Hematopoietic multipotent progenitor cell treated with erythropoietin and hydrocortisone succinate and interleukin-3 and kit ligand, for 8 days (in vitro differentiated cells): ENCODE measurements at places on chromosomes 3 and 15.

DNA sequence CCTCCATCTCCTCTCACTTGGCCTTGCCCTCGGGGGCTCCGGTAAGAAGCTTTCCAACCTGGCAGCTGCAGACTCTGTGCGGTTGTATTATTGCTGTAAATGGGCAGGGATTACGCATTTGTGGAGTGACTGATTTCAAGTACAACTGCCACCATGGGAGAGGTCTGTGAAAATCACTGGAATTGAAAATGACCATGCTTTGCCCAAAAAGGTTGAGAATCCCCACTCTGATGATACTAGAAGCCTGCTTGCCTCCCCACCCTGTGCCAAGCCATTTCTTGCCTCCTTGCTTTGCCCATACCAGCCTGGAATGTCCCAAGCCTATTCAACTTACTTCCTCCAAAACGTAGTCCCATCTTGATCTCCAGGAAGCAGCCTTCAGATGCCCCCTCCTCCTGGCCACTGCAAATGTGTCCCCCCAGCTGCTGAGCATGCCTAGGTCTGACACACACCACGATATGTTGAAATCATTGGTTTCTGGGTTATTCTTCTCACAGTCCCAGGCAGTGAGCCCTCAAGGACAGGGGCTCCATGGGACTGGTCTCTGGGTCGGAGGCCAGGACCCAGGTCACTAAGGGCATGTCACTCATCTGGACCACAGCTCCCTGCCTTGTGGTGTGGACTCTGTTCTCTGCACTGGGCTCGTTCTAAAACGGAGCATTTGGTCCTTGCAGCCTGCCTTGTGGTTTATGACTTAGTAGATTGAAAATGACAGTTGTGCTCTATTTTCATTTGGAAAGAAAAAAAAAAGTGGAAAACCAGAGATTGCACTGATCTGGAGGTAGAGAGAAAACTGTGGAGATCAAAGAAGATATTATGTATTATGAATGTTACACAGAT lies 42.9 kb downstream of the SMAD3 start:
- no peak for DNase-seq

DNA sequence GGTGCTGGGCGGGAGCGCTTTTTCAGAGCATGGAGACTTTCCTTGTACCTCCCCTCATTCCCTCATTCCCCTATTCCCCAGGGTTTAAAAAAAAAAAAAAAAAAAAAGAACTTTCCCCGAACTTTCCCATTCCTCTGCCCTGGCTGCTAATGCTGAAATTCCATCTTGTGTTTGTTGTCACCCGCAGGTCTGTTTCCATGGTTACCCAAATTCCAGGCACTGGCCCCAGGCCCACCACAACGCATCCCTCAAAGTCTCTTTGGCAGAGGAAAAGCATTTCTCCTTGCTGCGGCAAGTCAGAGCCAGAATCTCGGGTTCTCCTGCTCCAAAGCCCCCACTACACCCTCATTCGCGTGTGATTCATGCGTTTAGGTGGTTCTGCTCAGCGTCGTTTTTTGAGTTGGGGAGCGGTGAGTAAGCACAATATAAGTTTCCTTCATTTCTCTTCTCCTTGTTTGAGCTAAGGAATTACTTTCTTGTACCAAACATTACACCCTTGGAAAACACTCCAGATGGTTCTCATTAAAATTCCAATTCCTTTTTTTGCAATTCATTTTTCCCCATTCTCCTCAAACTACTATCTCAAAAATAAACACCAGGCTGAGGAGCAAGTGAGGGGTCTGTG lies 21.6 kb downstream of the ANAPC13 start:
- no peak for DNase-seq

DNA sequence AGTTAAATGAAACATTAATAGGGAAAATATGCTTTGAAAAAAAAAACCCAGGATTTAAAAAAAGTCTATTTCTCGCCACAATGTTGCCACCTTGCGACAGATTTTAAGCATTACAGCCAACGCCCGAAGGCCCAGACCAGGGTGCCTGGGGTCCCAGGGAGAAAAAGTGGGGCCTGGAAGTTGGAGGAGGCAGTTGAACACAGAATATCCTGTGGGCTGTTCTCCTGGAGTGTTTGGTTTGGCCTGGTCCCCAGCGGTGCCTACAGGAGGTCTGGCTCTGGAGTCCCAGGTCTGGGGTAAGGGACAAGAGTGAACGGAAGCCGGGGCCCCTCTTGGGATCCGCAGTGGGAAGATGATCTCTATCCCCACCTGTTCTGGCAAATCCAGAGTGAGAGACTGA lies 3.4 kb downstream of the RNU6-1 start:
- DNase-seq, result peak; percentile 53

- no peak for DNase-seq
Observed at GRCh38 chr15:87537295-87537694, 719.2 kb downstream of the NTRK3 start.

DNA sequence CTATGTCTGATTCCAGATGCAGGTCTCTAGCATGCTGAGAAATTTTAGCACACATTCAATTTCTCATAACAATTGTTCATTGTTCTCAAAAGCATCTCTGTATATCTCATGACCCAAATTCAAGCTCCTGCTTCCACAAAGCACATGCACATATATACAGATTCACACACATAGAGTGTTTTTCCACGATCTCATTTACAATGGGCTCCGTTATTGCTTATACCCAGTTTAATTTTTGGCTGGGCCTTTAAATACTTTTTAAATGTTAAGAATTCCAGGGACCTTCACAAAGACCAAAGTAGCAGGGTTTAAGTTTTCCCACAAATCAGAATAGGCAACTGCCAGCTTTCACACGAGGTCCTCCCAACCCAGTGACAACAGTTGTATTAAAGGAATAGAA lies 333.5 kb upstream of the SEMA6D start:
- no peak for DNase-seq

DNA sequence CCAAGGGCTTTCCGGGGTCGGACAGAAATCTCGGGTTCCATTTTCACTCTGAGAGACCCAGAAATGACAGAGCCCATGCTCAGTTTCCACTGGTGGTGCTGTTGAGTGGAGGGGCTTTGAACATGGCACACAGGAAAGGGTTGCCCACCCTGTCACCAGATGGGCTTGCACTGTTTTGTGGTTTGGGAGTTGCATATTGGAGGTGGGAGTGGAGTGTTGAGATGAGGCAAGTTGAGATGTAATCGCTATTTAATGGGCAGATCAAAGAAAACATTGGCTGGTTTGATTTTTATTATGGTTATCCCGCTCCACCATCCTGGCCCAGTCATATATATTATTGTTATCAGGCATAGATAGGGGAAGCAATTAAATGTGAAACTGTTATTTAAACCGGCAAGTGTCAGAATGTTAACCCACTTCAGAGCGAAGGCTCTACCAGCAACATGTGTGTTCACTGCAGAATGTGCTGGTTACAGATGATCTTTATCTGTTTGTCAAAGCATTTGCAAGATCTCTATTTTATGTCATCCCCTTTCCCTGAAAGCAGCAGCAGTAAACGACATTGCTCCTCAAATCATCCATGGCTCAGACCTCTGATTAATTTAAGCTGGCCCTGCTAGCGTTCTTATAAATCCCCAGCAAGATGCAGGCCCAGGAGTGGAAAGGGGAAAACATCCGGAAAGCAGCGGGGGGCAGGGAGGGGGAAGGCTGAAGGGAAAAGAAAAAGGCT lies 58.3 kb upstream of the TSEN2 start:
- no peak for DNase-seq

- DNase-seq, result no peak
Observed at GRCh38 chr15:73387507-73388255, 18.9 kb upstream of the HCN4 start.

DNA sequence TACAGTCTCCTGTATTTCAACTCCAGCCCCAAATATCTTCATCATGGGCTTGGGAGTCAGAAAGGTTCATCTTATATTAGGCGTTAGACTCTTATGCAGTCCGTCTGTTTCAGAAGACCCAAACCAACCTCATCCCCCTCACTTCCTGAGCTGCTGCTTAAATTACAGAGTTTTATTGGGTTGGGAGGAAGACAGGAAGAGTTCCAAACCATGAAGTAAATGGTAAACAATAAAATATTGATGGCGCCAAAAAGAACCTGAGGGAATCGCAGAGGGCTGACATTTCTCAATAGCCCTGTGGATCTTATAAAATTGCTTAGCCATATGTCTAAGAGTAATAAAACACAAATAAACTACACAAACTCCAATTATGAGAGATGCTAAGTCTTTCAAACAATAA lies 116.9 kb upstream of the C3orf80 start:
- no peak for DNase-seq

- peak; percentile 20 for DNase-seq
Observed at GRCh38 chr3:49172551-49173041, 1.2 kb downstream of the KLHDC8B start.

- DNase-seq, result peak; percentile 6
Observed at GRCh38 chr3:173397161-173398110, at the start of gene NLGN1. Gene NLGN1 (plus strand): TSS chr3:173397744.

DNA sequence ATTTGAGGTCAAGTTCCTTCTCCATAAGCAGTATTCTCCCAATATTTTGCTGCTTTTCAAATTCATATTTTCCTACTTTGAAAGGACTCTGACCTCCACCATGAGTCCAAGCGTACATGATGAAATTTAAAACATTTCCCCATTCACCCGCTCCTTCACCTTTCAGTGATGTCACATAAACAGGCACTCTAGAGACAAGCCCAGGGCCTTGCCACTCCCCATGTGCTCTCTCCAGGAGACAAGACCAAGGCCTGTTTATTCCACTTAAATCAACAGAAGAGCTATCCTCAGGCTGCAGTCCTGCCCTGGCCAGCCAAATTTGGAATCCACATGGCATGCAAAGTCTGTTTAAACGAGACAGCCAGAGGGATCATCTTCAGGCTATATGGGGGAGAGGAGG lies 161.5 kb downstream of the ARRDC4 start:
- no peak for DNase-seq

- DNase-seq, result no peak
Observed at GRCh38 chr15:85150130-85150480, 168.4 kb downstream of the PDE8A start.

DNA sequence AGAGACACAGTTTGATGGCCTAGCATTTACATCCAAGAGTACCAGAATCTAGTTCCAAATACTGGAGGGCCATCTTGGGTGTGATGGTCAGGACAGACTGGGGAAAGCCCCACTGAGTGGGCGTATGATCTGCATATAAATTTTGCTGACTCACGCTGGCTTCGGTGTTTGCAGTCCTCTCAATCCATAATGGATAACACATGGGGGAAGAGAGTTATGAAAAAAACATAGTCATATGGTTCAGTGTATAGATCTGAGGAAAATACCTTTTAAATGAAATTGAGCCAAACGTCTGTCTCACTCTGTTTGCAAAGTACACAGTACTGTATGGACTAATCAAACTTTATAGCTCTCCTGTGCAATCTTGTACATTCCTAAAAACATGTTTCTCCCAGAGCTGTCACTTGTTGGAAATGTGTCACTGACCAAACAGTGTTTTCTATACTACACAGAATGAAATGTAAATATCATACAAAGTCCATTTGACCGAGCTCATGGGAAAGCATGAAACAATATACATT lies 125.3 kb upstream of the THBS1 start:
- peak; percentile 14 for DNase-seq

- DNase-seq, result no peak
Observed at GRCh38 chr15:58058729-58059128, 6.8 kb downstream of the ALDH1A2 start.

GRCh38 chr3:28836199-28836598 lies 444.7 kb upstream of the RBMS3 start:
- DNase-seq, result no peak

DNA sequence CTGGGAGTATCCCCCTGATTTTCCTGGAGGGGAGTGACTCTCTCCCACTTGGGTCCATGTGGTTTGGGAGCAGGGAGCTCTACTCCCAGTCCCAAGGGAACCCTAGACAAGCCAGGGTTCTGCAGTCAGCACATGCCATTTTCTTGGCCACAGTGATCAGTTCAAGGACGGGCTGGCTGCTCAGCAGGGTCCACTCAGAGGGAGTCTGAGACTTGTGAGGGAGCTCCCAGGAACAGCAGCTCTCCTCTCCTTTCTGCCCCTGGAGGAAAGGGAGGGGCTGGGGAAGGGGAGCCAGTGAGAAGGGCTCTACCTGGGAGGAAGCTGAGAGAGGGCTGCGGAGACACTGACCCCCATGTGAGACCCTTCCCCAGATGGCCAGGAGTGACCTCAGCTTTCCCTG lies 29.1 kb upstream of the LMCD1 start:
- DNase-seq, result no peak

- DNase-seq, result no peak
Observed at GRCh38 chr3:8882171-8882593, 81.1 kb downstream of the RAD18 start.

DNA sequence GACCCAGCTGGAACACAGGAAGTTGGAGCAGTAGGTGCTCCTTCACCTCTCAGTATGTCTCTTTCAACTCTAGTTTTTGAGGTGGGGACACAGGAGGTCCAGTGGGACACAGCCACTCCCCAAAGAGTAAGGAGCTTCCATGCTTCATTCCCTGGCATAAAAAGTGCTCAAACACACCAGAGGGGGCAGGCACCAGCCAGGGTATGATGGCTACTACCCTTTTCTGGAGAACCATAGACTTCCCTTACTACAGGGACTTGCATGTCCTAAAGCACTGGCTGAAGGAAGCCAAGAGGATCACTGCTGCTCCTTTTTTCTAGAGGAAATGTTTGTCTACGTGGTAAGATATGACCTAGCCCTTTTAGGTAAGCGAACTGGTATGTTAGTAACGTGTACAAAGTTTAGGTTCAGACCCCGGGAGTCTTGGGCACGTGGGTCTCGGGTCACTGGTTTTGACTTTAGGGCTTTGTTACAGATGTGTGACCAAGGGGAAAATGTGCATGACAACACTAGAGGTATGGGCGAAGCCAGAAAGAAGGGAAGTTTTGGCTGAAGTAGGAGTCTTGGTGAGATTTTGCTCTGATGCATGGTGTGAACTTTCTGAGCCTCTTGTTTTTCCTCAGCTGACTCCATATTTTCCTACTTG lies 11.9 kb downstream of the IL17RB start:
- DNase-seq, result no peak

- no peak for DNase-seq
Observed at GRCh38 chr3:106428565-106428994, 559.8 kb upstream of the CBLB start.

DNA sequence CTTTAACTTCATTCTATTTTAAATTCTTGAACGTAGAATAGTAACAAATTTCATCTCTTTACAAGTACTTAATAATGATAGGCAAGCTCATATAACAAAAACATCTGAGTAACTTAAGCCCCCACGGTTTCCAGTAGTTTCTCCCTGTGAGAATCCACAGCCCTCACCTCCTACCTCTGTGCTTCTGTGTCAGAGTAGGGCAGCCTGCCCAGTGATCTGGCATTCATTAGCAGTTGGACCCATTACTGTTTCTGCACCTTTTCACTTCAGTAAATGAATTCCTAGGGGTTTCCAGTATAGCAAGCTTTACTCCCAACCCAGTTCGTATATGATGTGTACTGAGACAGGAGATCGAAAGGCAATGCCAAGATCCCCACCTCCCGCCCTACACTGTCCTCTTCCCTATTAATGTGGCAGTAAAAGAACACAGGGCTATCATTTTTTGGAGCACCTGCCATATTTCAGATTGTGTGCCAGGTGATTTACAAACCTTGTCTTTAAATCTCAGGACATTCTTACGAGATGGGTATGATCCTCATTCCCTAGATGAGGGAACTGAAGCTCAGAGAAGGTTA lies 40.8 kb downstream of the EIF2AK4 start:
- DNase-seq, result no peak

GRCh38 chr15:78605680-78606079 lies 15.1 kb downstream of the CHRNA3 start:
- no peak for DNase-seq
